ENCODE measurements at places on chromosomes 11 and 22.
A peak's percentile ranks its signal among the peaks of the same experiment; 100 is the strongest.

DNA sequence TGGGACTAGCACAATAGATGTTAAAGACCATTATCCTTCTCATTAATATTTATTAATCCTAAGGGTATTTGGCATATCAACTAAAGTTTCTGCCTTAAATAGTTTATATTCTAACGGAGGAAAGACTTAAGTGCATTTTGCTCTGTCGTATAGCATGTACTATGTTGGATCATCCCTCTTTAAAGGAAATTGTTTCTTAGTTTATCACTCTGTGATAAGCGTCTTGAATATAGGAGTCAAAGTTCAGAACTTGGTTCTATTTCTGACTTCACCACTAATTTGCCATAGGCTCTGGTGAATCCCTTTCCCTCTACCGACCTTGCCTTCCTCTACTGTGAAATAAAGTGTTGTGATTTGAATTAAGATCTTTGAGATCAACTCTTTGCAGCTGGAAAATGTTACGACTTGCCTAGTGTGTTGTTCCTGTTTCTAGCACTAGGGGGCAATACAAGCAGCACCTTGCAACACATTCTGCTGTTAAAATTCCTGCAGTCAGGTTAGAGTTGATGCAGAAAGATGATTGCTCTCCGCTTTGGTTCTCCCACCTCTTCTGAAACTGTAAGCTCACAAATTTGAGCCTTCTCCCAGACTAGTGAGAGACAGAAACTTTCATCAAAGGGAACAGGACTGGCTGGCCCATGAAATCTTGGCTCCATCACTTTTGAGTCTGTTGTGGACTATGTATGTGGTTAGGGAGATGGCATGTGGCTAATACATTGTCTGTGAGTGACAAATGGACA lies 27.8 kb upstream of the ZNRF3 start:
- peak; percentile 43 for DNase-seq

- DNase-seq: peak; percentile 27
Observed at GRCh38 chr11:17972987-17973386, 39.9 kb downstream of the SERGEF start.

- DNase-seq: peak; percentile 71
Observed at GRCh38 chr11:43278193-43278956, 33.4 kb upstream of the API5 start.

DNA sequence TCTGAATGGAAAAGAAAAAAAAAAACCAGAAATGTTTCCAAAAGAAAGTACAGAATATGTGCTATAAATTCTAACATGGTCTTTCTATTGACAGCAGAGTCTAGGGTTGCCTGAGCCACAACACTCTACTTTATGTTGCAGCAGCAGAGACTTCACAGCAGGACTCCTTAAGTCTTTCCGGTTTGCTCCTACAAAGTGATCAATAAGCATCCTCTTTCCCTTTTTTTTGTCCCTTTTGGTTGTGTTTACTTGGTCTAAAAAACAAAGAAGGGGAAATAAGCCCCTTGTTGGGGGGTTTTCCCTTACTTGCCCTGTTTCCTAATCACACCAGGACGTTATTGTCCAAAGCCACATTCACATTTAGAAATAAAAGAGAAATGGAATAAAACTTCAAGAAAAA lies 163.1 kb upstream of the MPPED2 start:
- no peak for DNase-seq

DNA sequence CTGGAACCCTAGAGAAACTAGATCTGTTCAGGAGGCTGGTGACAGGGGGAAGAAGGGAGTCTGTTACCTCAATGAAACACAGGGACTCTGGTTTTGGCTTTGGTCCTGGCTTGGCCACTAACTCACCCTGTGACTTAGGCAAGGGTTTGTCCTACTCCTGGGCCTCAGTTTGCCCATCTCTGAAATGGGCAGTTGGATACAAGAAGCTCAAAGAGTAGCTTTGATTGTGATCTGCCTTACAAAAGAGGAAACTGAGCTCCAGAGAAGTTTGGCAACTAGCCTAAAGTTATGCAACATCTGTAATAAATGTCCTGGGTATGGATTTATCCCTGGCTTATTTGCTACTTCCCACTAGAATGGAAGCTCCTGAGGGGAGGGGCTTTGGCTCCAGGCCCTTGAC lies 24.0 kb upstream of the LMO1 start:
- DNase-seq: no peak

DNA sequence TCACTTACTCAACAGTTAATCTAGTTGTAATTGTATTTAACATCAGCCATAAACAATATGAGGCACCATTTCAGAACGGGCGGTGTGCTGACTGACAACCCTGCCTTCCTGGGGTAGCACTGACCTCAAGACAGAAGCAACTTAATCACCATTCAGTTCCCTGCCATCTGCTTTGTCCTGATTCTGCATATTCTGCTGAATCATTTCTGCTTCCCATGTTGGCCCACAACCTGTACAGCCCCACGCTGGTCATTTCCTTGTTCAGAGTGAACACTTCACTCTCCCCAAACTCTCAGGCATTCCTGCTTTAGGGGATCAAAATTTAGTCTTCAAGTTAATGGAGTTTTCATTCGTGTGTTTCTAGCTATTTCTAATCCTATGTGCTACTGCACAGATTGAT lies 132.3 kb upstream of the ZBED5 start:
- no peak for DNase-seq

DNA sequence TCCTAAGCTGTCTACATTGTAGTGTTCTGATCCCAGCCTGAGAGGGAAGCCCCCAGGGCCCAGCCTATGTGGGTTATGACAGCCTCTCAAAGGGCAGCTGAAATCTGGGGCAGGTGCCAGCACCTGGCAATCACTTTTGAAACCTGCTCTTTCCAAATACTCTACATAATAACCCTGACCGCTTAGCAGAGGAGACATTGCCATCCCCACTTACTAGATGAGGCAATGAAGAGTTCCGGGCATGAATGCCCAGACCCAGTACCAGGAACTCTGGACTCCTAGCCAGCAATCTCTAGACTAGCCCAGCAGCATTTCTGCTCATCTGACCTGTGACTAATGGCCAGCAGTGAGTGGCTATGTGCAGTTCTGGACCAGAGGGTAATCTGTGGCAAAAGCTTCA lies 412.4 kb upstream of the CADM1 start:
- DNase-seq: no peak

DNA sequence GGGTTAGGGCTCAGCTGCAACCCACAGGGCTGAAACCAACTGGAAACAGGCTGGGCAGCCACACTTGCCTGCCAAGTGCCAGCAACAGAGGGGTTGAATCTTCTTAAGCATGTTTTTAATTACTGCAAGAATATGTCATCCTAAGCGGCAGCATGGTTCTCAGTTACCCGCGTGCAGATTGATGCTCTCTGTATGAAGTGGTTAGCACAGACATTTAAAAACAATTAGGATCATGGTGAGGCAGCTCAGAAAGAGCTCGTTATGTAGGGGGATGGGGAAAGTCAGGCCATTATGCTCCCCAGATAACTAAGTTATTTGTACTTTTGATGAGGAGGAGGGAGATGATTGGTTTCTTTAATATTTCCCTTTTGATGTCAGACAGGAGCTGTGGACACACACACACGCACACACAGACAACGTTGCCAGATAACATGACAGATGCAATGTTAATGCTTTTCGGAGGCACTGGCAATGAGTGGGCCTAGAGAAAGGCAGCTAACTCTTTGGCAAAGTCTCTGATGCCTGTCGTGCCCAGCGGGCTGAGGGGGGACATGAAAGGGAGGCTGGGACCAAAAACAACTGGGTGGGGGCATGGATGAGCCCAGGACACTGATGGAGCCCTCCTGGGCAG lies 389.7 kb downstream of the NXPE2 start:
- no peak for DNase-seq

DNA sequence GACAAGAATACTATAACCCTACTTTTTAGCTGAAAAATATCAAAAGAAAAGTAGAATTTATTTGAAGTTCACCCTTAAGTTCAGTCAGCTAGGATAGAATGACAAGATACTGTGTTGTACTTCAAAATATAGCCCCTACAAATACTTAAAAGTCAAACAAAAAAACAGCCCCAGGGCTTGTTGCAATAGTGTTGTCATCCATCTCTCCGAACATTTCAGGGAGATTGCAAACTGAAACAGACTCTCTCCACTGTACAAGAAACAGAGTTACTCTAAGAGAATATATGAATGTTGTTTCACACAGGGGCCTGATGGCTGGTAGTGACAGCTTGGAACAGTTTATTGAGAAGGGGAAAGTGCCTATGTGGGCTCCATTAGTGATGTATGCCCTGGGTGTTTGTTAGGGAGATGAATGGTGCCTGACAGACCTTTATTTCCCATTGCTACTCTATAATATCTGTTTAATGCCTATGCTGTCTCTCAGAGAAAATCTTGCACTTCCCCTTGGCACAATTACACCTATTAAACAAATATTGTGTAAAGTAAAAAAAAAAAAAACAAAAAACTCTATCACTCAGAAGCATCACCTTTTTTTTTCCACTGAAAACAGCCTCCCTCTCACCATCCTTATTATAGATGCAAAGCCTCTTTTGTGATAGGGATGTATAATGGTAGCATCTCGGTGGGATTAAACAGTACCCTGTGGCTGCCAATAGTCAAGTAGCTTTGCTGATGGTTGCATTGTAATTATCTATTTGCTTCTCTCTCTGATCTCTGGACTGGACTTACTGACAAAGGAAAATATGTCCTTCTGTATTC lies 506.3 kb upstream of the LUZP2 start:
- no peak for DNase-seq

- no peak for DNase-seq
Observed at GRCh38 chr11:79488286-79488685, 47.5 kb upstream of the TENM4 start.

GRCh38 chr11:118530180-118530682 lies 761 bp upstream of the TMEM25 start:
- no peak for DNase-seq

DNA sequence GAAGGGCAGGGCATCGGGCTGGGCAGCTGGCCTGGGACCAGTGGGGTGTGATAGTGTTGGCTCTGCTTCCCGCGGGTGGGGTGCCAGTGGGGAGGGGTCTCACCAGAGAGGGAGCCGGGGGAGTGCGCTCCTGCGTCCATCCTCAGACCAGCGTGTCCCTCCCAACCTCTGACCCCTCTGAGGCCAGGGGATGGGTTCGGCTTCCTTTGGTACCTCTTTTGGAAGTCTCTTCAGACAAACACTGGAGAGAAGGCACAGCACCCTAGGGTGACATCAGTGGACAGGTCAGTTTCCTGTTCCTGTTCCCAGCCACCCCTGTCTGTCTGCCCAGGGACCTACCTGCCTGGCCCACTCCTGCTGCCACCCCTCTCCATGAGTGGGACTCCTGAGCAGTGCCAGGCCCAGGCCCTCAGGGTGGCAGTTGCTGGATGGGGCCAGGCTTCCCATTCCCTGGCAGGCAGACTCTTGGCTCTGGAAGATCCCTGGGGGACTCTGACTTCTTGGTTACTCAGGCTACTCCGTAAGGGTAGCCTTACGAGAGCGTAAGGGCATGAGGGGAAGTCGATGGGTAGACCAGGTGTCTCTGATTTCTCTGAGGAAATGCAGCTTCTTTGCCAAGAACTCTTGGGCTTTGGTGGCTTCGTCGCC lies 2.6 kb downstream of the TAGLN start:
- DNase-seq: peak; percentile 30

DNA sequence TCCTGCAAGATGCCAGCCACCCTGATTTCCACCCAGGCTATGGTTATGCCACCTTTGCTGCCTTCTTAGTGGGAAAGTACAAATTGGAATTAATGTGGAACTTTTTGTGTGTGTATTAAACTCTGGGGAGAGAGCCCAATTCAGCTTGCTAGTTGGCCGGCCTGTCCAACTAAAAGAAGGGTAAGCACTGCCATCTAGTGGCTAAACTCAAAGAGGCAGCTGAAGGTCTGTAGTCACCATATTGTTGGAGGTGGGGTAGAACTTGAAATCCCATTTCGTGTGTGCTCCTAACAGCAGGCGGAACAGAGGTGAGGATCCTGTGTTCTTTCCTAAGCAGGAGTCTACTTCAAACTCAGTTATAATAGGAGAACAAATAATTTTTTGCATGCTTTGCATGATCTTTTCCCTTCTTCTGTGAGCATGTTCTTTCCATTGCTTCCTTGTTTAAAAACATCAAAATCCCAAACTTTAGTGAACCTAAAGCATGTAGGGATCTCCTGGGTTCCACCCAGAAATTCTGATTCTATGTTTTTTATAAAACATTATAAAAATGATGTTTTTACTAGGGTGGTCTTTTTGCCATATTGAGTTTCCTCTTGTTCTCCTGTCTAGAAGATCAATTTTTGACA lies 138.8 kb upstream of the SORL1-AS1 start:
- DNase-seq: peak; percentile 84

DNA sequence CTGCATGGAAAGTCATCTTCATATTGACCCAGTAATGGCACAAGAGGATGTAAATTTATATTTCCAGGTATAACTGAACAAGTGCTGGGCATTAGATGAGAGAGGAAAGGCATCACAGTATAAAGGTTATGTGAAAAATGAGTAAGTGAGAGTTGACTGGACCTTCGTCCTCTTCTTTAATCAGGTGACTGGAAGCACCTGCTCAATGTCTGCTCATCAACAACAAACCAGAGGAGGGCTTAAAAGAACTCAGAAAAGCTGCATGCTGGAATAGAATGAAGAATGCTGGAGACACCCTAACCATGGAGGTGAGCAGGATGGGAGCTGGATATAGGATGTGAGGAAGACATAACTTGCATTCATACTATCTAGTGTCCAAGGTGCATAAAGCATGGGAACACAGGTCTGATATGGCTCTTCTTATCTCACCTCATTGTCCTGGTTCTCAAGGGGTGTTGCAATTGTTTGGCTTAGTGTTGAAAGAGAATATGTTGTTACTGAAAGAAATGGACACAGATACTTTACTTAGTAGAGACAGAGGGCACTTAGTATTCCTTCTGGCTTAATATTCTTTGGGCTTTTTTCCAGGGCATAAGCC lies 7.3 kb upstream of the SLC22A9 start:
- DNase-seq: no peak

DNA sequence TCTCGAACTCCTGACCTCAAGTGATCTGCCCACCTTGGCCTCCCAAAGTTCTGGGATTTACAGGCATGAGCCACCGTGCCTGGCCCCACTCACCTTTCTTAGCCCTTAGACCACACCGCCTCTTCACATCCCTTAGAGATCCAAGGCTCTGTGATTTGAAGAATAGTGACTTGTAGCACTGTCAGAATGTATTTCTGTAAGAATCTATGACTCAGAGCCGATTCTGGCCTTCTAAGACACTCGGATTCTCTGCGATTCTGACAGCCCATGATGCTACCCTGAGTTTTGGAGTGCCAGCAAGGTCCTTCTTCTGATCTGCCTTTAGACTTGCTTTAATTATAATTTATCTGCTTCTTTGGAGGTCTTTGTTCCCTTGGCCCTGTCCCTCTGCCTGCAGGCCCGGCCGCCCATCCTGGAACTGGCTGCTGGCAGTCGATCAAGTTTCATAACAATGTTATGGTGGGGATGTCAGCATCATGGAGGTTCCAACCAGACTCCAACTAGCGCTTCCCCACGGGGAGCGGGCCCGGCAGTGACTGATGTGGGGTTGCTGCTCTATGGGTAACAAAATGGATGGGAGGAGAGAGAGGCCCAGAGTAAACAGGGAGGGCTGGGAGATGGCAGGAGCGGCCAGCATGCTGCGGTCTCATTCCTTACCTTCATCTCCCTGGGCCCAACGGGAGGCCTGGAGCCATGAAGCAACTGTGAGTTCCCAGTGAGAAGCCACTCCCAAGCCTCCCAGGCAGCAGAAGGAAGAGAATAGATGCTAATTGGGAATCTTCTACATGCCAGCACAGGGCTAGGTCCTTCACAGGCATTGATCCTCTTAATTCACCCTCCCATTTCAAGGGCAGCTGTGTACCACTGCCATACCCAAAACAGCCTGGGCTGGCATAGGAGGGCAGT lies 55.7 kb upstream of the RASD2 start:
- no peak for DNase-seq

GRCh38 chr11:112253605-112254242 lies 6.9 kb downstream of the PLET1 start:
- DNase-seq: no peak

All from NCI-H446 (cell line).